Activated CD4-positive, CD25-positive, alpha-beta regulatory T cell treated with anti-CD3 and anti-CD28 coated beads, Interleukin-2, amount 50 U/mL, for 16 hours (primary cell): ENCODE measurements at places on chromosomes 2 and 18.

GRCh38 chr2:102021779-102022178 lies 30.0 kb downstream of the IL1R2 start:
- no peak for DNase-seq

DNA sequence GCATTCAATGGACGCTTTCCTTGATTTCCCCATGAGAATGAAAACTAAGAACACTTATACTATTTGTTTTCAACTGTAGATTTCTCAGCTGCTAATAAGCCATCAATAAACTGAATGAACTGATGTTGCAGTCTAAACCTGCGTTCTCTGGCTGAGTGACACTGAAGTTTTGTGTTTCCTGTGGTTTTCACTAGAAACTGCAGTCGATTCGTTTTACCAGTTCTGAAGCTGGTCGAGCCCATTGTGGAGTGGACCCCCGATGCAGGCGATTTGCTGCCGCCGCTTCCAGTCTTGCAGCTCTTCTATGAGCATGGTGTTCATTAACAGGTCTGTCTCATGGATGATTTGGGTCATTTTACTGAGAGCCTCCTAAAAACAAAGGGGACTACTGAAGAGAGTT lies 50.6 kb upstream of the STAT1 start:
- DNase-seq = no peak

DNA sequence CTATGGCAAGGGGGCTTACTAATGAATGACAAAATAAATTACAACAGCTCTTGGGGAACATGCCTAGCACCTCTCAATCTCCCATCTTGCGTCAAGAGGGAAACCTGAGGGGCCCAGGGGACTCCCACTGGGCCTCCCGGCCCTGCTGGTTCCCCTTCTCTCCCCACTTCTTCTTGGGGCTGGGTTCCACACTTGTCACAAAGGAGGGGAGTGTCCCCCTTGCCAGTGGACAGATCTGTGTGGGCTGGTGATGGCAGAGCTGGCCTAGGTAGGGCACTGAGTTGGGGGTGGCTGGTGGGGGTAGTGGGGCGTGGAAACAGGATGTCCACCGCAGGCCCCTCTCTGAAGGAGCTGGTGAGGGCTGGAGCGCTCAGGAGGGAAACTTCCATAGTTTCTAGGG lies 184.0 kb upstream of the HAAO start:
- no peak for DNase-seq

GRCh38 chr2:16301961-16302360 lies 361.6 kb downstream of the MYCN start:
- no peak for DNase-seq
